ENCODE measurements at places on chromosomes 11 and 22. TPM values are rescaled to one million over a fixed set of nuclear protein-coding genes. Genes with fewer than 3 reads are reported as not detected.

- DNase-seq, result no peak
These were observed 20.8 kb upstream of the CHKA start for GRCh38 chr11:68142028-68142412.

The LRRN4CL gene
- 2.7 TPM for total RNA-seq

GRCh38 chr11:34219941-34220370, 114.5 kb downstream of the NAT10 start:
- DNase-seq, result peak; percentile 54

GRCh38 chr11:12238420-12238819, 128.0 kb downstream of the MICAL2 start:
- DNase-seq, result no peak

- DNase-seq, result no peak
These were observed 27.4 kb downstream of the TUB start for GRCh38 chr11:8108421-8108820.

DNA sequence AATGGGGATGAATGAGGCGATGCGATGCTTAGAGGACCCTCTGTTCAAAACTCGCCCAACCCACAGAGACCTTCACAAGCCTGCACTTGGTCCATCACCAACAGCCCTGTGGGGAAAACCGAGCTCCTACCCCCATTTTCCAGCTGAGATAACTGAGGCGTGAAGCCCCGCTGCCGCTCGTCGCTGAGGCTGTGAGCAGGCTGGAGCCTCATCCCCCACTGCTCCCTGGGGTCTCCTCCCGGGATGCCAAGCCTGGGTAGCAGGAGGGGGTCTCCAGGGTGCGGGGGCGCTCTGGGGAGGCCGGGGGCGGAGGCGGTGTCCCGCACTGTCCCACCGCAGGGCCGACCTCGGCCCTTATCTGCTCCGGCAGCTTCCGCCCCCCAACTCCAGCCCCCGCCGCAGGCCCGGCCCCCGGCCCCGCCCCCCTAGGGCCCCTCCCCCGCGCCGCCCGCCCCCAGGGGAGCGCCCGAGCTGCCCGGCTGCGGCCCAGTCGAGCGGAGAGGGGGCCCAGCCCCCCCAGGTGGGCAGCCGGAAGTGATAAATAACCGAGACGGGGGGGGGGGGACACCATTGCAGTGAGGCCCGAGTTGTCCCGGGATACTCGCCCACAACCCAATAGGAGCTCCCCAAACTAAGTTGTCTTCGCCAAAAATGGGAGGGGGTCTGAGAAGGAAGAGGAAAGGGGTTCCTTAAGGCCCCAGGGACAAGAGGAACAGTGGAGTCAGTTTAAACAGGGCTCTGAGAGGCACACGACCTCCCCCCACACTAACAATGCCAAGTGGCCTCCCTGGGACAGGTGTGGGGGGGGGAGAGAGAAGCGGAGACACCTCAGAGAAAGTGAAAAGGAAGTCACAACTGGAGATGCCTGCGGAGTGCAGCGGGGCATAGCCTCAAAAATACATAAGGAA, 8.3 kb upstream of the SLC39A13 start:
- peak; percentile 48 for DNase-seq

- no peak for DNase-seq
These were observed 125.1 kb downstream of the BCR start for GRCh38 chr22:23305321-23305910.

- no peak for DNase-seq
These were observed 25.5 kb upstream of the CD82 start for GRCh38 chr11:44539971-44540370.

The SOX10 gene
- total RNA-seq, result 1.2 TPM

The ARHGAP42 gene
- 11.1 TPM for total RNA-seq

The CDC42BPG gene
- 1.1 TPM for total RNA-seq

DNA sequence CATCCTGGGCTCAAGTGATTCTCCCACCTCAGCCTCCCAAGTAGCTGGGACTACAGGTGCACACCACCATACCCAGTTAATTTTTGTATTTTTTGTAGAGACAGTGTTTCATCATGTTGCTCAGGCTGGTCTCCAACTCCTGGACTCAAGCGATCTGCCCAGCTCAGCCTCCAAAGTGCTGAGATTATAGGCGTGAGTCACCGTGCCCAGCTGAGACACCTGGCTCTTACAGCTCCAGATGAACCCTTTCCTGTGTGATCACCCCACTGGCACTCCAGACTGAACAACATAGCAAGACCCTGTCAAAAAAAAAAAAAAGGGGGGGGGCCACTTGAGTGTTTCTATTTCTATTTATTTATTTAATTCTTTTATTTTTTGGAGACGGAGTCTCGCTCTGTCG, 1.0 kb upstream of the ADSL start:
- DNase-seq, result no peak

DNA sequence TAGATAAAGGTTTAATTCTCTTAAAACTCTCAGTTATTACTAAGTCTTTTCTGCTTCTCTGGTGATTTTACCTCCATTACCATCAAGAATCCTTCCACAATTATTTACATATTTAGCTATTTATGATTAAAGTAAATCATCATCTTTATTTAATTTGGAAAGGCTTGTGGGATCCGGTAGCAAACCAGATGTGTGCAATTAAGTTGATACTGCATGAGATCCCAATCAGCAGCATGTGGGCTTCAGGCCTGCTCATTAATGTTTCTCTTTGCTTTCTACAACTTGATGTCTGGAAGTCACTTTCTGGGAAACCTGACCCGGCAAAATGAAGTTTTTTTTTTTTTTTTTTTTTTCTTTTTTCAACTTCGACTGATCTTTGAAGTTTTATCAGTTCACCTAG, 558.4 kb upstream of the ANO5 start:
- DNase-seq, result no peak

DNA sequence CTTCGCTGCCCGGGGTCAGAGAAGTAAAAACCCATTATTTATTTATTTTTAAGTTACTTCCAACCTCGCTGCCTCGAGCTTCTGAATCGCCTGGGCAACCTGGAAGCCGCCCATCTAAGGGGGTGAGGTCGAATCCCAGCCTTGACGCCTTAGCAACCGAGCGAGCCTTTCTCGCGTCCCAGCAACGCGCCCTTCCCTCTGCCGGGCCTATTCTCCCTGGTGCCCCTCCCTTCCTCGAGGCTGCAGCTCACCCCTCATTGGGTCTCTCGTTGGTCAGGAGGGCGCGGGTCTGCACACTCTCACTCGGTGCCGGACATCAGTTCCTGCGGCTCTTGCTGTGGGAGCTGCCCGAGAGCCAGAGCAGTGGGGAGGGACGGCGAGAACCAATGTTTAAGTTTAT, at the start of gene CCDC81:
TSS of gene CCDC81 (plus strand) at position 302 of the 400 bp plus-strand sequence. CDS start 277 bp downstream, outside the sequence.
- DNase-seq, result no peak

The OR2AG2 gene
- total RNA-seq, result not detected

The SLC22A25 gene
- total RNA-seq, result not detected

The NLRP10 gene
- total RNA-seq, result not detected

- peak; percentile 27 for DNase-seq
These were observed 13.4 kb downstream of the VWCE start for GRCh38 chr11:61281581-61282250.

The ROBO4 gene
- total RNA-seq, result 20.7 TPM
